ENCODE measurements at places on chromosomes 16 and 17.

DNA sequence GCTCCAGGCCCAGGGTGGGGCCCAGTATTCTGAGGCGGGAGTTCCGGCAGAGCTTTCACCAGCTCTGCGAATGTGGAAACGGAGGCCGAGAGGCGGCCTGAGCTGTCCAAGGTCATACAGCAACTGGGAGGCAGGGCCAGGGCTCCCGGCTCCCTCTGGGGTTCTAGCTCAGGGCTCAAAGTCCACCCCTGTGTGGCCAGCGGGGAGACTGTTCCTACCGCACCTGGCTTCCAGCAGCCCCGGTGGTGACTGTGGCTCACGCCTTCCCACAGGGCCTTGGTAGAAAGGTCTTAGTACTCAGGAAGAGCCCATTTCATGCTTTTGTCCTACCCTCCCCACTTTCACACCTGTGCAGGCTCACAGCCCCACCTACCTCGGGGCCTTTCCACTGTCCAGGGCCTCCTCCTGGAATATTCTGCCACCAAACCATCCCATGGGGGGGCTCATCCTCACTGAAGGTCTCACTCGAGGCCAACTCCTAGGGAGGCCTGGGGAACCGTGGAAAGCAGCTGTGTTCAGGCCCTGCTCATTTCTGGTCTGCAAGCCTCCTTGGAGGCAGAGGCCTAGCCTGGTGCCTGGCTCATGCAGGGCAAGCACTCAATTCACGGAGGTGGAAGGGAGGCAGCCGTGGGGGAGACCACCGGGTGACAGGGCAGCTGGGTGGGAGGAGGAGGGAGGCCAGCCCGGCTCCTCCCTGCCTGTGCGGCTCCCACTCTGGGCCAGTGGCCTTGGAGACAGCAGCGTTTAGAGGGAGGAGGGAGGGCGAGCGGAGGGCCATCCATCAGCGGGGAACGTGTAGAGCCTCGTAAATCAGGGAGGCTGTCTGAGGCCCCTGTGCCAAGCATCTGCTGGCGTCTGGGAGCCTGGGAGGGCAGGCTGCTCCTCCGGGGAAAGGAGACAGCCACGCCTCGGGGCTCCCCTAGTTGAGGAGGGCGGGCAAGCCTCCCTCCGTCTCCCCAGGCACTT, 12.7 kb upstream of the DOC2B start:
- DNase-seq = peak; percentile 5

DNA sequence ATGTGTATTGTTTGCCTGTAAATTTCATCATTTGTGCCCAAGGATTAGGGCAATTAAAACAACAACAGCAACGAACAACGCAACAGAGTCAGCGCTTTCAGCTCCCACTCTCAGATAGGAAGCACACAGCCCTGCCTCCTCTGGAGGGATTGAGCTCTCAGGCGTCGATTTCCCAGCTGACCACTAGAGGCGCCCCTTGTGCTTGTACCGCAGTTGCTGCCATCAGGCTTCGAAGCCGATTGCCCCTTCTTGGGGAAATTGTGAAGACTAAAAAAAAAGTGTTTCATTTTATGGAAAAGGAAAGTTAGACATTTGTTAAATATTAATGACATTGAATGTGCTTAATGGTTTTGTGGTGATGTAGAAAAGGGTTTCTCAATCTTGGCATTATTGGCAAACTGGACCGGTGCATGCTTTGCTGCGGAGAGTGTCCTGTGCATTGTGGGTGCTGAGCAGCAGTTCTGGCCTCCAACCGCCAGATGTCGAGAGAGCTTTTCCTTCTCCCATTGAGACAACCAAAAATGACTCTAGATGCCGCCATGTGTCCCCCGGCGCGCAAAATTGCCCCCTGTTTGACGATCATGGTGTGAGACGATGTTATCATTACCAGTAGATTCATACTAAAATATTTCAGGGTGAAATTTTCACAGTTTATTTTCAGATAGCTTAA, 650.4 kb upstream of the RBFOX1 start:
- DNase-seq = no peak

DNA sequence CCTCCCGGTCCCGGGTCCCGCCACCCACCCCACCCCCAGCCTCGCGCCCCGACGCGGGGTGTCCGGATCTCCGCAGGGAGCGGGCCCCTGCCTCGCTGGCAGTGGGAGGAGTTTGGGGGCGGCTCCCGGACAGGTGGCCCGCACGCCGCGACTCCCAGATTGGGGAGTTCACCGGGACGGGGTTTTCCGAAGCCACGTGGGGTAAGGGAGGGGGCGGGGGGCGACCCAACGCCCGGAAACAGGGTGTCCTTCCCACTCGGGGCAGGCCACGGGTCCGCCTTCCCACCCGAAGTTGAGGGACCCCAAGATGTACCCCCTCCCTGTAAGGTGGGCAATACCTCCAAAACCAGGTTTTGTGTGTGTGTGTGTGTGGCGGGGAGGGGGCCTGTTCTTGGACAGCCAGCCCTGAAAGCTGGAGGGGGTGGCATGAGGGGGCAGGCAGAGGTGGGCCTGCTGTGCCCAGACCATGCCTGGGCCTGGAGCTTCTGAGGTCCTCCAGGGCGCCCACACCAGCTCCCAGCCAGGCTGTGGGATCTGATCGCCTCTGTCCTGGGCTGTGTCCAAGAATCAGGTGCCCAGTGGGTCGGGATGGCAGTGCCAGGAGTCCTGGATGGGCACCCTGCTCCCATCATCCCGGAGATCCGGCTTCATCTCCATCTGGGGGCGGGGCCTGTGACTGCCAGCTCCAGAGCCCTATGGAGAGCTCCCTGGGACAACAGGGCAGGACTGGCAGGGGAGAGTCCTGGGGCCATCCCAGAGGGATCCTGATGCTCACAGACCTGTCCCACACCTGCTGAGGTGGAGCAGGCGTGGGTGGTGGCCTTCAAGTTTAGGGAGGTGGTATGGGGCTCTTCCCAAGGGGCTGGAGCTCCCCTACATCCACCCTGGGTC, 767 bp downstream of the SYNGR2 start:
- no peak for DNase-seq

GRCh38 chr16:67264277-67264676, 15.1 kb upstream of the PLEKHG4 start:
- no peak for DNase-seq

GRCh38 chr17:8728971-8729370, 15.7 kb downstream of the CCDC42 start:
- DNase-seq = no peak

GRCh38 chr16:1741553-1742165, 29.7 kb downstream of the NME3 start:
- no peak for DNase-seq

DNA sequence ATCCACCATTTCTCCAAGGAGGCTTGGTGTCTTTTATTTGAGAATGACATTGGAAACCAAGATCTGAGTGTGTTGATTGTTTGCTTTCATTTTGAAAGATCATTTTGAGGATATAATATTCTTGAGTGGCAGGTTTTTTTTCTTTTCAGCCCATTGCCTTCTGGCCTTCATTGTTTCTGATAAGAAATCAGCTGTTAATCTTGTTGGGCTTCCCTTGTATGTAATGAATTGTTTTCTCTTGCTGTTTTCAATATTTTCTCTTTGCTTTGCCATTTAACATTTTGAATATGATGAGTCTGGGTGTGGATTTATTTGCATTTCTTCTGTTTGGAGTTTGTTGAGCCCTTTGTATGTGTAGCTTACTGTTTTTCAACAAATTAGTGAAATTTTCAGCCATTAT, 22.0 kb downstream of the PRSS54 start:
- no peak for DNase-seq

DNA sequence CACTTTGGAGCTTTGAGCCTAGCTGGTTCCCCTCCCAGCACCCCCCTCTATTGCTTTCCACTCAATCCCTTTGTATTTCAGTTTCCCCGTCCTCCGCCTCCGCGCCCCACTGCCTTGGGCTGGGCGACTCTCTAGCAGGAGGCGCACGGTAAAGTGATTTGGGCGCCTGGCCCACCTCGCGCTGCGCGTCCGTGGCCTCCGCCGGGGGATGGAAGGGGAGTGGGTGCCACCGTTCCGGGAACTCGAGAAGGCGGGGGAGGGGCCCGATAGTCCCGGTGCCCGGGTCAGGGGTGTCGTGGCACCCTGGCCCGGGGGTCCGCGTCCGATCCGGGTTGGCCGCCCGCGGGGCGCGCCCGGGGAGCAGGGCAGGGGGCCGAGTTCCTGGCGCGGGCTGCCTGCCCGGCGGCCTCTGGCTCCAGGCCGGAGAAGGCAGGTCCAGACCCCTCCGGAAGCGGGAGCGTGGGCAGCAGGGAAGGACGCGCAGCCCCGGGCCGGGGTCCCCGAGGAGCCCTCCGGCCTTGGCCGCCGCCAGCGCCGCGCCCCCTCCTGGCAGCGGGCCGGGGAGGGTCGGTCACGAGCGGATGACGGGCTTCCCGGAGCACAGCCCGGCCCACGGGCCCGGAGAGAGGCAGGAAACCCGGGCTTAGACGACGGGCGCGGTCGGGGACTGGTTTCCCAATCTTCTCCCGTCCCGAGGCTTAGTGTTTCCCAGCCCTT, 15.8 kb downstream of the MEOX1 start:
- DNase-seq = peak; percentile 44

GRCh38 chr16:17238285-17239028, 232.3 kb downstream of the XYLT1 start:
- no peak for DNase-seq

DNA sequence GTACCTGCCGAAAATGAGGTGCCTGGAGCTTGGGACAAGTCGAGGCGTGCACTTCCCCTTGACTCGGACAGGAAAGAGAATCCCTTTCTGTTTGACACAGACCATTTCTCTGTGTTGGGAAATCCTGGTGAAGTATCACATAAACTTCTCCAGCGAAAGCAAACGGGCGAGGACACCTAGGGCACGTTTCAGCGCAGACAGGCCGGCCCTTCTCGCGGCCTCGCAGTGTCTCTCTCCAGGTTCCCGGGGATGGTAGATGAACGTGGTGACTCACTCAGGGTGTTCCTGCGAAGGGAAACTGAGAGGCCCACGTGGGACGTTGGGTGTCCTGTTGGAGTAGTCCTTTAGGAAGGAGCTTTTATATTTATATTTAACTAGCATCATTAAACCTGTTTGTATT, 36.3 kb upstream of the ZNF750 start:
- DNase-seq = no peak

DNA sequence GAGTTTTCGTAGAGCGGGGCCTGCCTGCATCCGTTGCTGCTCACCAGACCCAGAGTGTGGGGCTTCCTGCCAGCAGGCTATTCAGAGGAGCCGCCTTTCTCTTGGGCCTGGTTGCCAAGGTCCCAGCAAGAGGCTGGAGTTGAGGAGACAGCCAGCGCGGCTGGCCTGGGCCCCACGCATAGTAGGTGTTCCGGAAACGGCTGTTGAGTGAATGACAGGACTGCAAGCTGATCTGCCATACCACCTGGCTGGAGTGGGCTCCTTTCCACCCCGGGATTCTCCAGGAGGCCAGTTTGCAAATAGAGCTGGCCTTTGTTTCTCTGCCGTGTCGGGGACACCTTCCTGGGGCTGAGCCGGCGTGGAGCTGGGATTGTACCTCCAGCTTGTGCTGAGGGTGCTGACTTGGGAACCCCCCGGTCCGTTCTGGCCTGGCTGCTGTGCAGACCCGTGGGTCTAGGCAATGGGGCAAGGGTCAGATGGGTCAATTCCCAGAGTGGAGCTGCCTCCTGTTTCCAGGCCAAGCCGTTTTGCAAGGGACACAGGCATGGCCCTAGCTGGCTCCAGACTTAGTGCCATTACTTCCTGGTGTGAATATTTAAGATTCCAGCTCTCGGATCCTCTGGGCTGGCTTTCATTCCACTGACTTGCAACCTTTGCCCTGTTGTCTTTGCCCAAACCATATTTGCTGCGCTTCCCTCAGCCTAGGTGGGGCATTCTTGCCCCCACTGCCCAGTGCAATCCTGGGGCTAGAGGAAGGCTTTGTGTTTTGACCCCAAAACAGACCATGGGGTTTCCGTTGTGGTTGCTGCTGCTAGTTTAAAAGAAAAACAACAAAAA, 68.8 kb downstream of the CMIP start:
- DNase-seq = no peak

GRCh38 chr17:49509588-49509917, 14.5 kb downstream of the NGFR start:
- no peak for DNase-seq

DNA sequence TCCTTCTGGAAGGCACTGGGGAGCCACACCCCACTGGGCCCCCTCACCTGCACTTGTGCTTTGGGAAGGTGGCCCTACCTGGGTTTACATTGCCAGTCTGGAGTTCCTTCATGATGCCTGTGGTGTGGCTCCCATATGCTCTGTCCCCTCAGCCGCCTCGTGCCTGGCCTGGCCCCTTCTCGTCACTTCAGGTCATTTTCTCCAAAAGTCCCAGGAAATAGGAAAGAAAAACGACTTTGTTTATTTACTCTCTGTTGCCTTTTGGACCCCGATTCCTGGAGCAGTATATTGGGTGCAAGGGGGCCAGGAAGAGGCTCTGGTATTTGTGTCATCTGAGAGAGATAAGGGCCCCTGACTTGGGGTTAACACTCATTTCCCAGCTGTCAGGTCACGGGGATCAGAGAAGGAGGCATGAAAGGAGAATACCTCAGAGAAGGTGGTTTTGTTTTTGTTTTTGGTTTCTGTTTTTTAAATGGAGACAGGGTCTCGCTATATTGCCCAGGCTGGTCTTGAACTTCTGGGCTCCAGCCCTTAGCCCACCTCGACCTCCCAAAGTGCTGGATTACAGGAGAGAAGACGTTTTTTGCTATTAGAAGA, 4.7 kb downstream of the SOCS3 start:
- DNase-seq = no peak

DNA sequence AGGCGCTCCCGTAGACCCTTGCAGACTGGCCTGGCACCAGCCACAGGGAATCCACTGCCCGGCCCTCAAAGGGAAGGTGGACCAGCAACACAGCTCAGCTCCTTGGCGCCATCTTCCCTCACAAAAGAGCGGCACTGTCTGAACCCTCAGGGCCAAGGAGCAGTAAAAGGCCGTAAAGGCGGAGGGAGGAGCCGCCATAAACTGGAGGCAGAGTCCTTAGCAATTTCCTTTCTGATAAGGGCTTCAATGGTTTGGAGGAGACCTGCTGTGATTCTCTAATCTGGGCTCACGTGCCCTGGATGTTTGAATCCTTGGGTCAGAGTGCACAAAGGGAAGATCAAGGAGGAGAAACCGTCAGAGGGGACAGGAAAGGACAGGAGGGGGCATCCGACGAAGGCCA, 15.5 kb upstream of the AXIN2 start:
- DNase-seq = no peak

DNA sequence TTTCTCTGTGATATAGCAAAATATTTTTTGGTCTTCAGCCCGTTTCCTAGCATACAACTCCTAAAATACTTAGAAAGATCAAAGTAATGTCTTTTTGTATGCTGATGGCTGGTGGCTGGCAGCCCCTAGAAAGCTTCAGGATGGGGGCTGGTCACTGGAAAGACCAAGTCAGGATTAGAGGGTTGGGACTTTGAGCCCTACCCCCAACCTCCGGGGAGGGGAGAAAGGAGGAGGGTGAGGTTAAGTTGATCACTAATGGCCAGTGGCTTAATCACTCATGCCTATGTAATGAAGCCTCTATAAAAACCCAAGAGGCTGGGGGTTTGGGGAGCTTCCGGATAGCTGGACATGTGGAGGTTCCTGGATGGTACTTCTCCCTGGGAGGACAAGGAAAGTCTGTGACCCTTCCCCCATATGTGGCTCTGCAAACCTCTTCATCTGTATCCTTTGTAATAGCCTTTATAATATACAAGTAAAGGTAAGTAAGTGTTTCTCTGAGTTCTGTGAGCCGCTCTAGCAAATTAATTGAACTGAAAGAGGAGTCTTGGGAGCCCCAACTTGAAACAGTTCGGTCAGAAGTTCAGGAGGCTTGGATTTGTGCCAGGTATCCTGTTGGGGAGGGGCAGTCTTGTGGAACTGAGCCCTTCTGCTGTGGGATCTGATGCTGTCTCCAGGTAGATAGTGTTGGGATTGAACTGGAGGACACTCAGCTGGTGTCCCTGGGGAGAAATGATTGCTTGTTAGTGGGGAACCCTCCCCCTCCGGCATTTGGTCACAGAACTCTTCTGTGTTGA, 3.5 kb downstream of the SLC7A6 start:
- DNase-seq = no peak

GRCh38 chr17:16929035-16929680, 42.8 kb downstream of the TNFRSF13B start:
- no peak for DNase-seq

Measured in fibroblast of skin of abdomen (primary cell).